ENCODE measurements at places on chromosomes 5 and 9.

DNA sequence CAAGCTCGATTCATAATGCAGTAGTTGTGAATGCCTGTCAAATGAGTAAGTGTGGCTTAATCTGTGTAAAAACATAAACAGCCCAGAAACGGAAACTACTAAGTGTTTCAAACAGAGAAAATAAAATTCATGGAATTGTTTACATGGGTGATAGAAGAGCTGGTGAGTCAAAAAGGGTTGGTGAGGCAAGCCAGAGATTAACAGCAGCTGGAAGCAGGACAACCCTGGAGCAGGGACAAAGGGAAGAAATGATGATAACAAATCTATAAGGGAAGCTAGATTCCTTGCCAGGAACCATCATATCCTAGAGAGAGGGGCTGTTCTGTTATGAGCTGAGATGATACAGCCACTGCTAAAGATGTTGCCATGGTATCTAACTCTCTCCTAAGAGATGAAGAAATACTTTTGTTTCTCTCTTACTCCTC is 18.0 kb upstream of the PRR16 start:
- DNase-seq: no peak

- no peak for DNase-seq
Observed at GRCh38 chr5:159737263-159737662, 179.0 kb upstream of the ADRA1B start.

GRCh38 chr9:112241491-112241890 is 66.4 kb upstream of the SUSD1 start:
- DNase-seq: no peak

- no peak for DNase-seq
Observed at GRCh38 chr5:171893290-171893886, 107.8 kb downstream of the SMIM23 start.

DNA sequence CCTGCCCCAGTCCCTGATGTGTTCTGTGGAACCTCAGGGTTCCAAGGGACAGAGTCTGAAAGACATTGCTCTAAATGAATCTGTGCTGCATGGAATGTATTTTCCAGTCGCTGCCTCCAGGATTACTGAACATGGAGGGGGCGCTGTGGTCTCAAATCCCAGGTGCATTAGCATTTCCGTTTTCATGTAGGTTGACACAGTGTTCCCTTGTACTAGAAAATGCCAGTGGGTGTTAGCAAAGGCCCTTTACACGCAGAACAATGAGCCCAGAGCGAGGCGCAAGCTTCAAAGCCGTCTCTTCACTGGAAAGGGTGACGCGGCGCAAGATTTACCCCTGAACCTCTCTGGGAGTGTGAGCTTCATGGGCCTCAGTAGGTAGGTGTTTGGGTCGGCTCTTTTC is 308.3 kb downstream of the SLIT3 start:
- no peak for DNase-seq

DNA sequence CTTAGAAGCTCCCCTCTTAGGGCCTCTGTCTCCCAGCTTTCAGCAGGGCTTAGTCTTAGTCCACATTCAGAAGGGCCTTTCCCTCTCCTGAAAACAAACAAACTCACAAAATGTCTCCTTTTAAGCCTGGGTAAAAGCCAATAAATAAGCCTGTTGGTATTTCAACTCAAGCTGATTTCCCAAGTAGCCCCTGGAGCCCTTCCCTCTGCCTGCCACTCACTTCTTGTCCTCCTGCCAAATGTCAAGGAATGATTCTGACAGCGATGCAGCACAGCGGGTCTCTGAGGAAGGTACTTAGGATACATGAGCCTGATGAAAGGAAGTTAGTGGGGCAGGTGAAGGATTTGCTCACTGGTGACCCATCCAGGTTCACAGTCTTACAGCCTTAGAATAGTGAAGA is 210.5 kb downstream of the PJA2 start:
- DNase-seq: no peak

- DNase-seq: peak; percentile 20
Observed at GRCh38 chr5:43227655-43228054, 35.6 kb downstream of the NIM1K start.

GRCh38 chr9:4366591-4367330 is 66.9 kb upstream of the GLIS3 start:
- peak; percentile 32 for DNase-seq

GRCh38 chr5:161273410-161273809 is 273.1 kb downstream of the GABRB2 start:
- DNase-seq: no peak

- no peak for DNase-seq
Observed at GRCh38 chr5:123717139-123717538, 205.2 kb downstream of the CSNK1G3 start.

- peak; percentile 67 for DNase-seq
Observed at GRCh38 chr5:181189363-181189961, 15.5 kb downstream of the TRIM7 start.
